Stimulated activated CD4-positive, alpha-beta T cell treated with anti-CD3 and anti-CD28 coated beads, Interleukin-4, amount 100 ng/mL, for 24 hours (primary cell): ENCODE measurements at places on chromosomes 7 and 10.

DNA sequence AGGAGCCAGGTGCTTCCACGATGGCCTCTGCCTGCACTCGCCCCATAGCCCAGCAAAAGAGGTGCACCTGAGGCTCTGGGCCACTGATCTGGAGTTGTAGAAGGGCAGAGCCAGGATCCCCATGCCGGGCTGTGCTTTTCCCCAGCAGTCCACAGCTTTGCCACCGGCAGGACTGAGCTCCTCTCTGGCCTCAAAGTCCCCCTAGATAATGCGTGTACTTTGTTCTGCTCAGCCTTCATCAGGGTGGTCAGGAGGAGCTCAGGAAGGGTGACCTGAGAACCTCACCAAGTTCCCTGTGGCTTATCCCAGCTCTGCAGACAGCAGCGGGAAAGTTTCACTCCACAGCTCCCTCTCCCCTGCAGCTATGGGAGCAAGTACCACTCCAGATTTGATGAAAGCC, 27.9 kb upstream of the UNC5B start:
- no peak for DNase-seq

GRCh38 chr7:41890631-41891274, 187.9 kb upstream of the INHBA start:
- DNase-seq, result no peak

GRCh38 chr10:102752934-102753664, 9.4 kb downstream of the WBP1L start:
- no peak for DNase-seq

- no peak for DNase-seq
These were observed 241.6 kb downstream of the CAMK1D start for GRCh38 chr10:12590675-12591659.

GRCh38 chr10:91311601-91312381, 91.3 kb downstream of the PCGF5 start:
- no peak for DNase-seq

DNA sequence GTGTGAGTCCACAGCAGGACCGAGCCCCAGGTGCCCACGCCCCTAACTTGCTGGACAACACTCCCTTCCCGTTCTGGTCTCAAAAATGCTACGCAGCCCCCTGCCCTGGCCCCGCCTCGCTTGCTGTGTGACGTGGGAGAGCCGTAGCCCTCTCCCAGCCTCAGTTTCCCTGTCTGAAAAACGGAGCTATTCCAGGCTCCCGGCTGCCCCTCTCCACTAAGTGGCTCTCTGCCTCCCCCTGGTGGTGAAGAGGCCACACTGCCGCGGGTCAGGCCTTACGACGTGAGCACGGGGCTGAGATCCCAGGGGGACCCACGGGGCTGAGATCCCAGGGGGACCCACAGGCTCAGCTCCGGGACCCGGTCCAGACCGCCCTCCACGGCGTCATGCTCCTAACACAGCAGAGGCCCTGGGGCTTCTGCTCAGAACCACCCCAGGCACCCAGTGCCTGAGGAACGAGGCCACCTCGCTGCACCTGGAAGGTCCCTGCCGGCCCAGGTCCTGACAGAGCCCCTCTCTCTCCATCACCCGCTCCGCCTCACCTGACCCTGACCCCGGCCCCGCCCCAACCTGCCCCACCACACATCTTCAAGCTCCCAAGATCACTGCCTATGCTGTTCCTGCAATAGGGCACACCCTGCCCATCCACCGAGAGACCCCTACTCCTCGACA, 26.7 kb downstream of the MICALL2 start:
- peak; percentile 85 for DNase-seq

DNA sequence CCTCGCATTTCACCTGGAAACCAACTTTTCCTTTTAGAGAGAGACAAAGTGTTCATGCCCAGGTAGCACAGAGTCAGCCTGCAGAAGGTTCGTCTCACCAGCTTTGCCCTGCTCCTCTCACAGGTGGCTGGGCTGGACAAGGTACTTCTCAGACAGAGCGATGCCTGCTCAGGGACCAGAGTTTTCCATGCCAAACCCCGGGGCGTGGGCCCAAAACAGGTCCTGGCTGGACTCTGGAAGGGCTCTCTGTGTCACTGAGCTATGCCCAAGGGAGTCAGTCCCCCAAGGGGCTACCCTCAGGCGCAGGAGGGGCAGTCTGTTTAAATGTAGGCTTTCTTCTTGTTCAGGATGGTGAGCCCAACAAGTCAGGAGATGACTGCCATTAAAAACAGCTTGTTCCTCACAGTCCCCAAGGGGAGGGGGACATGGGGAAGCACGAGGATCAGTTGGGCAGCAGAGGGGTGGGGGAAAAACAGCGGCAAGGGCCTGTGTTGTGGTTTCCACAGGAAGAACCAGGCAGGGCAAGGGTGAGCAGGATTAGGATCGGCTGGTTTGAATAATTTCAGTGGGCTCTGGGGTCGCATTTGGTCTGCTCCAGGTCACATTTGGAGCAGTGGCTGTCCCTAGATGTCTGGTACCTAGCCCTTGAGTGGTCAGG, 55.5 kb upstream of the FIGNL1 start:
- no peak for DNase-seq

DNA sequence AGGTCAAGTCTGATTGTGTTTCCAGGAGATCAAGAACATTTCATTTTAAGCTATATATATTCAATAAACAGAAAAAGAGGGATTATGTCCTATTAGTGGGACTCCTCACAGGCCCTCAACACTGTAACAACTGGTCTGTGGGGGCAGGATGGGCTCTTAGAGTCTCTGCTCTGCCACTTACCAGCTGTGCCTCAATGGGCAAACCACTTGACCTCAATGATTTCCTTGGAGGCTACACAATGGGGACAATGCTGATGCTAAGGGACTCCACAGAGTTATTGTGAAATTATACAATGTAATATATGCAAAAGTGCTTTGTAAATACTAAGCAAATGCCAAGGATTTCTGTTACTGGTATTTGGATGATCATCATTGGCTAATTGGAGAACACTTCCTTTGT, 33.2 kb upstream of the MXI1 start:
- DNase-seq, result no peak

DNA sequence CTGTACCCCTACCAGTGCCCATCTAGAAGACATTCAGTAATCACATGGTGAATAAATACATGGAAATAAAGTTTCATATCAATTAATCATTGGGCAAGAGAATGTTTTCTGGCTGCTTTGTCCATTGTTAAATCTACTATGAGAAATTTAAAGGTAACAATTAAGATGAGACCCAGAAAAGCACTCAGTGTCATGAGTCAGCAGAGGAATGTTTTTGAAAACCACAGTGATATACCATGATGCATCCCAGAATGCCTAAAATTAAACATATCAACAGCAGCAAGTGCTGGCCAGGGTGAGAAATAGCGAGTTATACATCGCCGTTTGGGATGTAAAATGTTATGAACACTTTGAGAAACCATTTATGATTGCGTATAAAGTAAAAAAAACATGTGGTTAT, 825.3 kb upstream of the C7orf33 start:
- no peak for DNase-seq

GRCh38 chr10:100713859-100714565, 31.4 kb upstream of the PAX2 start:
- no peak for DNase-seq

DNA sequence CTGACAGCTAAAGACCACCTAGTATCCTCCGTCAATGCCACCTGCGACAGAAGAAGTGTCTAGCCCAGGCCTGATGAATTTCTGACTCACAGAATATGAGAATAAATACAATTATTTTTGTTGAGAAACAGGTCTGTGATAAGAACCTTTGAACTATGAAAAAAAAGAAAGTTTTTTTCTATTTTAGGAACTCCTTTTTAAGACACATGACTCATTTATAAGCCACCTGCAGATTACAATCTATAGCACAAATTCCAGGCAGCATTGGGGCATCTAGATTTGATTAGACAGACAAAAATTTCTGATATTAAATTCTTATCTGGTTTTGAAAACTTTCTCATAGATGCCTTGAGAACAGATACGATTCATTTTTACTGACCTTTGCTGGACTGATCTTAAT, 256.7 kb upstream of the LYZL1 start:
- no peak for DNase-seq

- no peak for DNase-seq
These were observed 77.6 kb upstream of the FOXK1 start for GRCh38 chr7:4604456-4604940.

DNA sequence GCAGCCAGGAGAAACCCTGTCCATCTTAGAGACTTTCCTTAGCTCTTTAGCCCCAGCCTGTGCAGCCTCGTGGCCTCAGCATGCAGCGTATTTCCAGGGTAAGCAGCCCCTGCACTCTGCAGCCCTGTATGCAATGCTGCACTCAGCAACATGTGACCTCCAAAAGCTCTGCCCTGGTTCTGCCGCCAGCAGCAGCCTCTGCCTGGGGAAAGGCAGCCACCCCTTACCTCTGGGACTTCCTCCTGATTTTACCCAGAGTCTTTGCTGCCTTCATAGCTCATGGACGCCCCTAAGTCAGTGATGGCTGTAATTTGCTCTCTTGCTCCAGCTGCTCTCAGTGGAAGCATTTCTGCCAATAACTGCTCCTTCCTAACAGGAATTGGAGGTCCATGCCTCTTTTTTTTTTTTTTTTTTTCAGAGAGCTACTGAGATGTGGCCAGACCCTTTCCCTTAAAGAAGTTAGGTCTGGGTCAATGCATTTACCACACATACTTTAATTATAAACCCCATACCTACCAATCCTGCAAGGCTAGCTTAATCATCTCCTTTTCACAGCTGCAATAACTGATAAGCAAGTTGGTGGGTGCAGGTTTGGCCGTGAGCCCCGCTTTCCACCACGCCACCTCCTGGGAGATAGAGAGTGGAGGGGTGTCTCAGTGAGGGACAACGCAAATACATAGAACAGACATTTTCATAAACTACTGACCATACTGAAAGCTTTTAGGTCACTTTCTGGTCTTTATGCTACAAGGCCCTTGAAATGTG, 71.7 kb downstream of the RAMP3 start:
- no peak for DNase-seq

GRCh38 chr7:151115121-151115835, 29.0 kb downstream of the AGAP3 start:
- DNase-seq, result peak; percentile 13

- no peak for DNase-seq
These were observed 100.1 kb downstream of the FOXL3 start for GRCh38 chr7:389911-390601.

- no peak for DNase-seq
These were observed 25.1 kb upstream of the SAMD8 start for GRCh38 chr10:75086278-75086934.
